Myocyte (in vitro differentiated cells): ENCODE measurements at places on chromosomes 13 and 19. TPM values are rescaled to one million over a fixed set of nuclear protein-coding genes. Genes with fewer than 3 reads are reported as not detected.

The ZNF600 gene
- 2.4 and 2.8 TPM in 2 replicates for total RNA-seq

The USHBP1 gene
- total RNA-seq = not detected in 2 replicates

The ZNF865 gene
- total RNA-seq = 2.9 and 3.5 TPM in 2 replicates

The TEX29 gene
- not detected in 2 replicates for total RNA-seq

The CHAF1A gene
- 3.1 TPM in 2 replicates for total RNA-seq

The GAPDHS gene
- not detected in 2 replicates for total RNA-seq

The FAM216B gene
- not detected in 2 replicates for total RNA-seq

The GFY gene
- not detected in 2 replicates for total RNA-seq

The OR7D2 gene
- total RNA-seq = 0.21 TPM in 1 of 2 replicates, not detected in the other

The RDH8 gene
- total RNA-seq = not detected in 2 replicates
